ENCODE measurements at places on chromosomes 1 and 21. TPM values are rescaled to one million over a fixed set of nuclear protein-coding genes. Genes with fewer than 3 reads are reported as not detected.

DNA sequence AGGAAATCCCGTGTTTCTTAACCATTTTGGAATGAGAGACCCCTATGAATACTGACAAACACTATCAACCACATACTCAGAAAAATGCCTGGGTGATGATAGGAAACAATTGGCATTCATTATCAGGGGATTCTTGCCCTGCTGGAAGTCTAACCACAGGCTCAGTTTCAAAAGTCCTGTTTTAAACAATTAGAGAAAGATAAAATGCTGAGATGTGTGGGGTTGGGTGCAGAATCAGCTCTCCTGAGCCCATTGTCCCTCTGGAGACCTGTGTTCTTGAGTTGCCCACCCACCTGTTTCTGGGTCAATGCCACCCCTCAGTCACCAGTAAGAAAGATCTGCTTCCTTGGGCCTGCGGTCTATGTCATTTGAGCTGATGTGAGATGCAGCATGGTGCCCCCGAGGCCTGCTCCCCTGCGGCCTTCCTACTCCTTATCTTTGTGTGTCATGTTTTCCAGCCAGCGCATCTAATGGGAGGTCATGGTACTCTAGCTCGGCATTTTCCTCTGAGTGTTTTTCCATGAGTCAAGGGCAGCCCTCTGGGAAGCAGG is 130.3 kb upstream of the PLXNA2 start:
- no peak for DNase-seq

Gene FCRLB
- polyA plus RNA-seq, result 0.49 TPM

Gene UBXN10
- polyA plus RNA-seq, result 0.08 TPM

DNA sequence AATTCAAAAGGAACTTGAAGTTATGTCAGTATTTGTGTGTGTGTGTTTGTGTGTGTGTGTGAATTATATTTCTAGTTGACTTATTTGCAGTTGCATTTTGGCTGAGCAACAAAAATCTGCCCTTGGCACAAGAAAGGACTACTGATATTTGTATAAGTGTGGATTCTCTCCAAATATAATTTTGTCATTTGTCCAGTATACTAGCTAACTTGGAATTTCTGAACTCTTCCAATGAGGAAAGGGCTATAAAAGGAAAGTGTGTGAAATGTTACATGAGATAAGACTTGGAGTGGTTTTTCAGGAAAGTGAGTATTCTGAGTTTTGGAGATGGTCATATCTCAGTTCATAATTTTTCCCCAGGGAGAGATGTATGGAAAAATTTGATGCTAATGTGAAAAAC is 1384.1 kb upstream of the B3GALT2 start:
- DNase-seq, result peak; percentile 15

GRCh38 chr1:154178911-154179811 is 12.7 kb downstream of the TPM3 start:
- no peak for DNase-seq

- no peak for DNase-seq
These were observed 220.2 kb downstream of the DUSP10 start for GRCh38 chr1:221521686-221522085.

Gene INSRR
- 0.93 TPM for polyA plus RNA-seq

DNA sequence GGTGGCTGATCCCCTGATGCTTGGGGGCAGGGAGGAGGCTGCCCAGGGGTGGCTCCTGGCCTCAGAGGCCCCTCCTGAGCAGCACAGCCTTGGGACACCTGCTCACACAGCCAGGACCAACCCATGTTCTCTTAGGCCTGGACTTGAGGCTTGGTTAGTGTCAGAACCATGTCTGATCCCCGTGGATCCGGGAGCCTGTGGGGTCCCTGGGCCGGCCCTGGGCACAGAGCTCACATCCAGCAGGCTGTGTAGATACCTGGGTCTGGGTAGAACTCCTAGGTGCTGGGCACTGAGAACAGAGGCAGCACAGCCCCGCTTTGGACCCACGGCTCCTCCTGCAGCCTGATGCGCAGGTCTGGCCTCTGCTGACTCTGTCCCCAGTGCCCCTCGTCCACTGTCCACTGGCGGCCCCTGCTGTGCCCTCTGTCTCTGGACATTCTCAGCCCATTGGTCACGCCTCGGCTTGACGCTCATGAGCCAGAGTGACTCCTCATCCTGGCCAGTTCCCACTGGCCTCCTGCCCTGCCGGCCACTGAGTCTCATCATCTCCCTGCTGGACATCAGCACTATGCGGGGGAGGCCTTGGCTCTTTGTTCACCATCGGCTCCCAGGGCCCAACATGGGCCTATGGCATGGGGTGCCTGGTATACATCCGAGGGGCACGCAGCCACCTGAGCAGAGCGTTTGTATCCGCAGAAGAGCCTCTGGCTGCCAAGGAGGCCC is 70.2 kb downstream of the TRIM11 start:
- DNase-seq, result no peak

DNA sequence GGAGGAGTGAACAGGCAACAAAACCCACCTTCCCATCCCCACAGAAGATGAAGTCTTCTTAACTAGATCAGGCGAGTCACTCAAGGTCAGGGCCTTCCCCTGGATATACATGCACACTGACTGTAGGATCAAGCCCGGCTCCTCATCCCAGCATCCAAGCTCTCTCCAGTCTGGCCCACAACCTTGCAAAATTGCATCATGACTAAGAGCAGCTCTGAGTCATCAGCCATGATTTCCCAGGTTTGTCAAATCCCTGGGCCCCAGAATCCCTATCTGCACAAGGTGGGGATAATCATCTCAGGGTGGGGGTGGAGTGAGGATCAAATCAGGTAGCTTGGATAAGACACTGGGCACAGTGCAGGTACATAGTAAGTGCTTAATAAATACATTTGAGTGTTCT is 199.3 kb upstream of the GRIK3 start:
- DNase-seq, result no peak

Gene ASPM
- polyA plus RNA-seq, result 8.4 TPM

Measured in hindlimb muscle (tissue), 1 donor.